Glutamatergic neuron (in vitro differentiated cells): ENCODE measurements at places on chromosomes 3 and 15. TPM values are rescaled to one million over a fixed set of nuclear protein-coding genes. Genes with fewer than 3 reads are reported as not detected.

DNA sequence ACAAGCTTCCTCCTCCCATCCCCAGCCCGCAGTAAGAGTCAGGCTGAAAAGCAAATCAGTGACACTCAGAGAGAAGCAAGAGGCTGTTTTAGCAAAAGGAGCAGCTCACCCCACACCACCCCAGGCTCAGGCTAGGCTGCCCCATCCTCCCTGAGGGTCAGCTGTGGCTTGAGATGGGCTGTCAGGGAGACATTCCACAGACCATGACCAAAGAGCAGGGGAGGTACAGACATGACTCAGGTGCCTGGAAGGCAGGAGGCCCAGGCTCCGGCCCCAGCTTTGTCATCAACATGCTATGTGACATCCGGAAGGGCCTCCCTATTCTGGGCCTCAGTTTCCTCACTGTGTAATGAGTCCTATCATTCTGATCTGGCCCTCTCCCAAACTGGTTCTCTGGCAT lies 24.7 kb downstream of the HCN4 start:
- DNase-seq: no peak

DNA sequence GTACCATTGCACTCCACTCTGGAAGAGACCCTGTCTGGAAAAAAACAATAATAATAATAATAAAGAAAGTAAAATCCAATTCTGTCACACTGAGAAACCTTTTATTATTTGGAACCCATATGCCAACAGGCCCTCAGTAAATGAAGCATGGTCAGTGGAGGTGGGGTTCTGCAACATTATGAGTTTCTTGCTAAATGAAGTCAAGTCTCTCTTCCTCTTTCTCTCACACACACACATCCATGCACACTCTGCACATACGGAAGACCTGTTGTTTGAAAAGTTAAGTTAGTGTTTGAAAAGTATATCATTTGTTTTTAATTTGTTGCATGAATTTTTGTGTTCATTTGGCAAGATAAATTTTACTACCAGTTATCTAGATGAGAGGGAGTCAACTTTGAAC lies 27.8 kb downstream of the GAP43 start:
- no peak for DNase-seq

The GPR160 gene
- not detected for total RNA-seq

DNA sequence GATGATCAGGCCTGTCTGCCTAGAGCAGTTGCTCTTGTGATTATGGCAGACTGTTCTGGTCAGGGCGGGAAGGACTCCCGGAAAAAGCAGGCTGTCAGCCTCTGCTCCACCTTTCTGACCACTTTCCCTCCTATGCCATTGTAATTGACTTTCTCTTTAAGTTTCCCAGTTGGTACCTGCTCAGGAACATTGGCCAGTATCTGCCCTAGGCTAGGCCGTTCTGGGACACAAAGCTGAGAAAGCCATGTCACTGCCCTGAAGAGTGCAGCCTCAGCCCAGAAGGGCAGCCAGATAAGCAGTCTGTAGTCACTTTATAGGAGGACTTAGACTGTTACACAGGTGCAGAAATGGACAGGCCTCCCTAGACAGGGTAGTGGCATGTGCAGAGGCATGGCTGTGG lies 80.8 kb downstream of the CLSTN2 start:
- no peak for DNase-seq

DNA sequence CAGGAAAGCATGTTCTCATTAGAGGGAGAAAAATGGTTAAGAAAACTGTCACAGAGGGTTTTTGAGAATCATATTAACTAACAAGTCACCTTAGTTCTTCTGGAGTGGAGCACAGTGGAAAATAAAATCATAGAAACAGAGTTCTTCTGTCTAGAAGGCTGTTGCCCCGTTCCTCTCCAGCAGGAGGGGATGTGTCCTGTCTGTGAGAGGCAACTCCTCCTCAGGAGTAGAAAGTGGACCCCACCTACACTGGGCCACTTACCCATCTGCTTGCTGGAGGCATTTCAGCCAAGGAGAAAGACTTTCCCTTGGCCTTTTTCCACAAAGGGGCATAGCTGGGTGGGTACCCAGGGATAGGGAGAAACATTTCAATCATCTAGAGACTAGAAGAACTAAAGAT lies 106.6 kb downstream of the SSR3 start:
- peak; percentile 42 for DNase-seq

The GOLGA8J gene
- not detected for total RNA-seq

- peak; percentile 29 for DNase-seq
These were observed 19.1 kb upstream of the FSIP1 start for GRCh38 chr15:39801641-39802309.

GRCh38 chr3:37736624-37737023 lies 125.1 kb upstream of the CTDSPL start:
- no peak for DNase-seq

- no peak for DNase-seq
These were observed 126.4 kb downstream of the P2RY1 start for GRCh38 chr3:152961323-152961722.

GRCh38 chr3:120778776-120779175 lies 36.2 kb downstream of the GTF2E1 start:
- DNase-seq: no peak

DNA sequence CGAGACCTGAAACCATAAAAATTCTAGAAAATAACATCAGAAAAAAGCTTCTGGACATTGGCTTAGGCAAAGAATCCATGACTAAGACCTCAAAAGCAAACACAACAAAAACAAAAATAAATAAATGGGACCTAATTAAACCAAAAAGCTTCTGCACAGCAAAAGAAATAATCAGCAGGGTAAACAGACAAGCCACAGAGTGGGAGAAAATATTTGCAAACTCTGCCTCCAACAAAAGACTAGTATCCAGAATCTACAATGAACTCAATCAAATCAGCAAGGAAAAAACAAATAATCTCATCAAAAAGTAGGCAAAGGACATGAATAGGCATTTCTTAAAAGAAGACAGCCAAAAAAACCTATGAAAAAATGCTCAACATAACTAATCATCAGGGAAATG lies 59.6 kb downstream of the DNAH12 start:
- DNase-seq: no peak

- DNase-seq: no peak
These were observed 96.6 kb downstream of the DNAJB8 start for GRCh38 chr3:128369881-128370642.

The ARGFX gene
- not detected for total RNA-seq

DNA sequence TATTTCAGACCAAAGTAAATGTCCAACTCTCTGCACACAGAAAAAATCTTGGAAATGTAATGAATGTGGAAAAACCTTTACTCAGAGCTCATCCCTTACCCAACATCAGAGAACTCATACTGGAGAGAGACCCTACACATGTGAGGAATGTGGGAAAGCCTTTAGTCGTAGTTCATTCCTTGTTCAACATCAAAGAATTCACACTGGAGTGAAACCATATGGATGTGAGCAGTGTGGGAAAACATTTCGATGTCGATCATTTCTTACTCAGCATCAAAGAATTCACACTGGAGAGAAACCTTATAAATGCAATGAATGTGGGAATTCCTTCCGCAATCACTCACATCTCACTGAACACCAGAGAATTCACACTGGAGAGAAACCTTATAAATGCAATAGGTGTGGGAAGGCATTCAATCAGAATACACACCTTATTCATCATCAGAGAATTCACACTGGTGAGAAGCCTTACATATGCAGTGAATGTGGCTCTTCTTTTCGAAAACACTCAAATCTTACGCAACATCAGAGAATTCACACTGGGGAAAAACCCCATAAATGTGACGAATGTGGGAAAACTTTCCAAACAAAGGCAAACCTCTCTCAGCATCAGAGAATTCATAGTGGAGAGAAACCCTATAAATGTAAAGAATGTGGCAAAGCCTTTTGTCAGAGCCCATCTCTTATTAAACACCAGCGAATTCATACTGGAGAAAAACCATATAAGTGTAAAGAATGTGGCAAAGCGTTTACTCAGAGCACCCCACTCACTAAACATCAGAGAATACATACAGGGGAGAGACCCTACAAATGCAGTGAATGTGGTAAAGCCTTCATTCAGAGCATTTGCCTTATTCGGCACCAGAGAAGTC lies 8.0 kb upstream of the ZNF501 start:
- DNase-seq: no peak

DNA sequence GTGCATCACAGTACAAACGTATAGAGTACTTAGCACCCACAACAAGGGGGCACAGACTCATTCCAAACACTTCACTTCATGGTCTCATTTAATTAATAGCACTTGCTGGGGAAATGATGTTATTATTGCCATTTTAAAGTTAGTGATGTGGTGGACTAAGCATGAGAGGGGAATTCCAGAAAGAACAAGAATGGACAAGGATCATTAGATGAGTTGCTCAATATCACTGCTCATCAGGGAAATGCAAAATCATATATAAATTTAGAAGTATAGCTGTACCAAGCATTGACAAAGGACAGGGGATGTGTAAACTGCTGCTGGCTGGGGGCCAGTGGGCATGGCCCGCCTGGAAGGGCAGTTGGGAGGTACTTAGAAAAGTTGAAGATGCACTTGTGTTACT lies 14.6 kb downstream of the PRR20G start:
- no peak for DNase-seq

The CPNE9 gene
- total RNA-seq: 54.6 TPM

The TEX9 gene
- 6.1 TPM for total RNA-seq

The ATP13A3 gene
- total RNA-seq: 41.6 TPM

DNA sequence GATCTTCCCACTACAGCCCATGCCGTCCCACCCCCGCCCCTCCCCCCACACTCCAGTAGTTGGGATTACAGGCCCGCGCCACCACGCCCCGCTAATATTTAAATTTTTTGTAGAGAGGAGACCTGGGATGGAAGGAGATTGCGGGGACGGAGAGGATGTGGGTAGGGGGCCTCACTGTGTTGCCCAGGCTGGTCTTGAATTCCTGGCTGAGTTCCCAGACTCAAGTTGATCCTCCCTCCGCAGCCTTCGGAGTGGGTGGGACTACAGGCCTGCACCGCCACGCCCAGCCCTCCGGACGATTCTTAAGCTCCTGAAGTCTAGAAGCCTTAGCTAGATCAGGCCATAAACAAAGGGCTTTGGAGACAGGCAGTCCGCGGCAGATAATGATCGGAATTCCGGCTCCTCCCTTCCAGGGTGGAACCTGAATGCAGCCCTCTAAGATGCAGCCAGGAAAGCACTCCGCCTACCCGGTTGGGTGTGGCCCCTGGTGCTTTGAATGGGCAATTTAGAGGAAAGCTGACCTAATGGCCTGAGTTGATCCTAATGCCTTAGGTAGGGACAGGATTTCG lies at the start of gene DPPA2:
Gene DPPA2 (minus strand): TSS at position 356 of the 569 bp plus-strand sequence. CDS start 1,975 bp downstream, outside the sequence.
- DNase-seq: no peak

- no peak for DNase-seq
These were observed 73.2 kb downstream of the BTLA start for GRCh38 chr3:112425858-112426750.

GRCh38 chr3:127809211-127809610 lies 13.1 kb downstream of the MGLL start:
- DNase-seq: no peak

DNA sequence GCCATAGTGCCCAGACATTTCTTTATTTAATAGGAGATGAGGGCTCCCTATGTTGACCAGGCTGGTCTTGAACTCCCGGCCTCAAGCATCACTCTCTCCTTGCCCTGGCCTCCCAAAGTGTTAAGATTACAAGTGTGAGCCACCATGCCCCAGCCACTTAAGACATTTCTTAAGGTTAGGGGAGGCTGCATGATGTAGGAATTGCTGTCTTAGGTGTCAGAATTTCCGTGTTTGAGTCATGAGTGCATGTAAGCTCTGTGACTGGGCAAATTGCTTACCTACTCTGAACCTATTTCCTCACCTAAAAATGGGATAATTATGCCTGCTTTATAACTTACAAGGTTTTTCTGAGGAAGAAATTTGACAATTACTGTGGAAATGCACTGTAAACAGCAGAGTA lies 34.2 kb upstream of the SIAH2 start:
- DNase-seq: no peak

DNA sequence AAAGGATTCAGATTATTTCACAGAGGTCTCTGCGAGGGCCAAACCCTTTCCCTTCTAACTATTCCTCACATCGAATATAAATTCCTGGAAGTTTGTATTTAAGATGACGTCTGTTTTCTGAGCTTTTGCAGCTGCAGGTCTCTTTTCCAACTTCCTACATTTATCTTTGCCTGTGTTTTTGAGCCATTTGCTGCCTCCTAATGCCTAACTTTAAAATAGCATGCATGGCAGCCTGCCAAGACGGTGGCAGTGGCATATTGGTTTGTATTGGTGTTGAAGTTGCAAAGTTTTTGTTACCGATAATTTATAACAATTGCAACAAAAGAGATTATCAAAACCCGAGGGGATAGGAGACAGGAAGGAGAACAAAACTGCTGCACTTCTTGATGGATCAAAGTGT lies 187.1 kb upstream of the DNAJC19 start:
- peak; percentile 44 for DNase-seq

The MAP3K13 gene
- 110 TPM for total RNA-seq

The CADPS gene
- 265 TPM for total RNA-seq

GRCh38 chr3:54631516-54632325 lies 296.1 kb downstream of the LRTM1 start:
- DNase-seq: no peak

- DNase-seq: no peak
These were observed 15.7 kb upstream of the DPPA4 start for GRCh38 chr3:109353057-109353456.

DNA sequence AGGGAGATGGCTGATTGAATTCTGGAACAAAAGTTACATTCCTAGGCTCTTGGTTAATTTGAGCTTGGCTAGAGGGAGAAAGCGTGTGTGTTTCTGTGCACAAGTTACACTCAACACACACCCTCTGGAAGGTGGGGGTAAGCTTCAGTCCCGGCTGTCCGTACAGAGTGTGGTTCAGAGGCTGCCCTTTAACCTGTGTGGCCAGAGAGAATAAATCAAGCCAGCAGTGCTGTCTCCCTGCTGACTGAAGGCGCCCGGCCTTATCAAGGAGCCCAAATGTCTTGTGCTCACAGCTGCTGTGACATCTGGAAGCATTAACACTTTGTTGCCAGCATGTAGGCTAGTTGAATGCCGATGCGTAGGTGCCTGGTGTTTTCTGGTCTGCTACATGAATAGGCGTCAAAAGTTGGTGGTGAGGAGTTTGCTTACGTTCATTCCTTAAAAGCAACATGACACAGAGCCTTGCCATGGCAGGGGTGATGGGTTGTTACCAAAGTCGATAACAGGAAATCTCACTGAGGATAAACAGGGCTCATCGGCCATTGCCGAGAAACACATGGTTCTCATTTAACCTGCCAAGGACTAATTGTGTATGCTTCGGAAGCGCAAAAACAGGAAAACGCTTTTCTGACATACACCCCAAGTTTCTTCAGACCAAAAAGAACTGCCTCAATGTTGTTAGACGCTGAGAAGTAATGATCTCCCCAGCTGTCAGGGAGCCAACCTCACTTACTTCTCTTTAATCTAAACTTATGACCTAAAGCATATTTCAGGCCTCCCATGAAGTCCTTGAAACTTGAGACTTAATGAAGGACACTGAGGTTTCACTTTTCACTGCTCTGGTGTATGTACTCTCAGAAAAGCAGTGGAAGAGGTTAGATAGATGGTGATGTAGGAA lies 95.8 kb upstream of the CTDSPL start:
- DNase-seq: no peak

The PRTG gene
- total RNA-seq: 19.4 TPM
